ENCODE measurements at places on chromosomes 2 and 18.

- no peak for DNase-seq
Measured at GRCh38 chr2:217729421-217730053, 273.3 kb downstream of the TNS1 start.

DNA sequence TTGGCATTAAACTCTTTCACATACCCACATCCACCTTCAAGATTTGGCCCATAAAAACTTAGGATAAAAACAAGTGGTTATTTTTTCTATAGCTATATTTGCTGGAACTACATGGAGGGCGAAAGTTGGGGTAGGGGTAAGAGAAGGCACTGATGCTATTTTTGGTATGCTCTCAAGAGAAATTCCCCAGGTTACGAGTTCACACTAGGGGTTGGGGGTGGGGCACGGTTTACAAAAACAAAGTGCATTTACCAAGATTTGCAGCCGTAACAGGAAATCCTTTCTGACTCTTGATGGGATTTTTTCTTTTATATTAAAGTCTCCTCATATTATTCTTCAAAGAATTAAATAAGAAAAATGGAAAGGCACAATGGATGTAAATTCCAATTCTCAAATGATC is 6.8 kb downstream of the SERPINE2 start:
- no peak for DNase-seq

- DNase-seq, result no peak
Measured at GRCh38 chr2:201859949-201860348, 53.6 kb downstream of the CDK15 start.

- peak; percentile 26 for DNase-seq
Measured at GRCh38 chr2:227545990-227546389, 52.7 kb upstream of the SCYGR2 start.

DNA sequence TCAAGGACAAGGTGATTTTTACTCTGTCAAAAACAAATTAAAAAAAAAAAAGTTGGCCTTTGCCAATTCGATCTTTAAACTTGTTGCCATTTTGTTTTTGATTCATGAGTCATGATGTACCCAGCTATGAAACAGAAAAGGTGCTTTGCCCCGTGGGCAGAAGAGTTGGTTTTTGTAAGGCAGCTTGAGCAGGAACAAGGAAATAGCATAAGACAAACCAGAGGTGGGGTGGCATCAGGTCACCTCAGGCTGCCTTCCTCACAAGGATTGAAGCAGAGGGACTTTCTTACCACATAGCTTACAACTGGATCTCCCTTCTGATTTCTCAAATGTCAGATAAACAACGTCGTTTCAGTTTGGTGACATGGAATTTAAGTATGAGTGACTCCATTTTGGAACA is 123.8 kb downstream of the ARL4C start:
- DNase-seq, result peak; percentile 45

DNA sequence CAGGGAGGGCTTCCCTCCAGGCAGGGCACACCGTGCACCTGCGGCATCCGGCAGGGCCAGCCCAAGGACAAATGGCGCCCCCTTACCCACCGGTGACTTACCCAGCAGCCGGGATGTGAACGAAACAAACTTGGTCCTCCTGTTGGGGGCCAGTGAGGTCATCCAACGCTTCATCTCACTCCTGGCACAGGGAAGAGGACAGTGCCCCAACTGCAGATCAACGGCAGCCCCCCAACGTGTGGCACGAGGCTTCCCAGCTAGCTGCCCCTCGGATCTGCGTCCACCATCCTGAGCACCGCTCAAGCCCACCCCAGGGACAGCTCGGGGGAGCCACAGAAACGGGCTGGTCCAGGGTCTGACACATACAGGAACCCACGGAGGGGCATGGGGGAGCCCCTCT is 12.0 kb downstream of the SNORC start:
- no peak for DNase-seq

DNA sequence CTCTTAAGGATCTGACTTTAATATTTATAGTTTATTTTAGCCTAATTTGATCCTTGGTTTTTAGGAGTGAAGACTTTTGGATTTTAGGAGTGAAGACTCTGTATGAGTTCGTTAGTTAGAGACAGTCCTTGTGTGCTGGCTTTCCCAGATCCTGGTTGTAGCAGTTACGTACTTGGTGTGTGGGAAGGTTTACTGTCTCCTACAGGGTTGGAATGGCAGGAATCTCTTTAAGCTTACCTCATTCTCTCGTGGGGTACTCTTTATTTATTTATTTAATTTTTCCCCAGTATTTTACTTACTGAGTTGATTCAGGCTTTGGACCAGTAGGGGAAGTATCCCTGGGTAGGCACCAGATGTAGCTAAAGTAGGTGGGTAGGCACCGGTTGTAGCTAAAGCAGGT is 1.8 kb upstream of the CXCR2 start:
- no peak for DNase-seq

DNA sequence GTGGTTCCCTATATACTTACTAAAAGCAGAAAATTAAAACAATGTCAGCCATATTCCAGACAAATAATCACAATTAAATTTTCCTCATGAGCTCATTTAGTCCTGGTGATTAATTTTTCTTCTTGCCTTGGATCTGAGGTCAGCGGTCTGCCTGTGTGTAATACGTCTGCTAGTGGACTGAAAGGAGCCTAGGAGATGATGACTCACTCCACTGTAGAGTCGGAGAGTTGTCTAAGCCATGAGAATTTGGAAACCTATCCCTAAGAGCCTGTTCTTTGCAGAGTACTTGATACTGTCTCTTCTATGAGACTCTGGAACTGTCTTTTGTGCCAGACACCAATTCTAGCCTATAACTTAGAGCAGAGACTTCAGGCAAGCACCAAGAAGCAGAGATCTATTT is 94.2 kb upstream of the RAB27B start:
- no peak for DNase-seq

Data from activated naive CD4-positive, alpha-beta T cell treated with anti-CD3 and anti-CD28 coated beads, Interleukin-2, amount 10 ng/mL, durations not matched to agents 7 days and 5 days (primary cell).